Central memory CD8-positive, alpha-beta T cell (primary cell): ENCODE measurements at places on chromosomes 6 and 20.
A peak's percentile ranks its signal among the peaks of the same experiment; 100 is the strongest.

DNA sequence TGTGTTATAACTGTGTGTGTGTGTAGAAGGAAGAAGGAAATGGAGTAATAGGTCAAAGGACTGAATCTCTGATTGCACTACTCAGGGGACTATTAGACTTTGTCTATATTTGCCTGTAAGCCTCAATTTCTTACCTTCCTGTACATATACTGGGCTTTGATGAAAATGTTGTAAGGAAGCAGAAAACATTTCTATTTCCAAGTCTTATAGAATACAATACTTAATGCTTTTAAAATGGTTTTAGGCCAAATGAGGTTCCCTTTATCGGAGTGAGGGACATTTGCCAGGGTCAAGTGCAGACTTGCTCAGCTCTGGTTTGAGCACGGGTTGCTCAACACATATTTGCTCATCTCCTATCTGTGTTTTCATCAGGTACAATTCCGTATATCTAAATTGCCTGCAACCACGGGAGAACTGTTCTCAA lies 28.3 kb downstream of the MEP1A start:
- H3K4me3 ChIP-seq: no peak overlapping the region
- no peak overlapping the region for H3K27ac ChIP-seq
- H3K27me3 ChIP-seq: peaks cover 22% of the 10 kb centered on the region
- no peak for DNase-seq

- DNase-seq: no peak
- H3K4me3 ChIP-seq: no peak overlapping the region
- H3K36me3 ChIP-seq: peaks cover 10% of the 10 kb centered on the region
- no peak overlapping the region for H3K27ac ChIP-seq
These were observed 5.6 kb downstream of the TRAM2 start for GRCh38 chr6:52571099-52571755.

GRCh38 chr6:105594821-105595220 lies 191.9 kb upstream of the PREP start:
- H3K36me3 ChIP-seq: no peaks in the 10 kb centered on the region
- peaks cover 8% of the 10 kb centered on the region for H3K4me1 ChIP-seq
- H3K27me3 ChIP-seq: no peaks in the 10 kb centered on the region
- H3K27ac ChIP-seq: no peak overlapping the region
- no peak for DNase-seq
- H3K4me3 ChIP-seq: no peak overlapping the region

GRCh38 chr20:51385646-51386530 lies 156.6 kb downstream of the NFATC2 start:
- H3K27me3 ChIP-seq: no peaks in the 10 kb centered on the region
- H3K4me1 ChIP-seq: peaks cover 68% of the 10 kb centered on the region
- peak overlapping the region; percentile 52 for H3K4me3 ChIP-seq
- H3K27ac ChIP-seq: peak overlapping the region; percentile 80
- no peak for DNase-seq
- H3K36me3 ChIP-seq: peaks cover 37% of the 10 kb centered on the region
